ENCODE measurements at places on chromosomes 12 and 14. TPM values are rescaled to one million over a fixed set of nuclear protein-coding genes. Genes with fewer than 3 reads are reported as not detected.

DNA sequence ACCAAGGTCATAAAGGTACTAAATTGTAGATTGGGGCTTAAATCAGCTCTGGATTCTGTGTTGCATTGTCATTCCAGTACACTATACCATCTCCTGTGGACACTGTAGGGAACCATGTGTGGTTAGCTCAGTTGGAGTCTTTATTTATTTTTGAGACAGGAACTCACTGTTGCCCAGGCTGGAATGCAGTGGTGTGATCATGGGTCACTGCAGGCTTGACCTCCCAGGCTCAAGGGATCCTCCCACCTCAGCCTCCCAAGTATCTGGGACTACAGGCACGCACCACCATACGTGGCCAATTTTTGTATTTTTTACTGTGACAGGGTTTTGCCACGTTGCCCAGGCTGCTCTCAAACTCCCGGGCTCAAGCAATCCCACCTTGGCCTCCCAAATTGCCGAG, 6.7 kb downstream of the PAPOLA start:
- DNase-seq, result no peak

DNA sequence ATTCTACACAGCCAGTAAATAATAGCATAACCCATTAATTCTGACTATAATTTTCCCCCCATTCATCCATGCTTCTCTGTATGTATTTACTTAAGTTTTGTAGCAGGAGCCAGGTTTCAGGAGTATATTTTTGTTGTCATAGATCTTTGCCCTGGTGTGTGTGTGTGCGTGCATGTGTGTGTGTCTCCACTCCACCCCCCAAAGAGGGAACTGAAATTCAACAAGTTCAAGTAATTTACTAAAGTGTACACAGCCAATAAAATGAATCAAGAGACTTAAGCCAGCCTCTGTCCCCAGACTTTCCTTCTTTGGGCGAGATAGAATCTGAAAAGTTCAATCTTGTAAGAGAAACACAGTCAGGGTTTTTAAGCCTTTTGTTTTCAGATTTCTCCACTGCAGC, 792.0 kb downstream of the MED13L start:
- no peak for DNase-seq

DNA sequence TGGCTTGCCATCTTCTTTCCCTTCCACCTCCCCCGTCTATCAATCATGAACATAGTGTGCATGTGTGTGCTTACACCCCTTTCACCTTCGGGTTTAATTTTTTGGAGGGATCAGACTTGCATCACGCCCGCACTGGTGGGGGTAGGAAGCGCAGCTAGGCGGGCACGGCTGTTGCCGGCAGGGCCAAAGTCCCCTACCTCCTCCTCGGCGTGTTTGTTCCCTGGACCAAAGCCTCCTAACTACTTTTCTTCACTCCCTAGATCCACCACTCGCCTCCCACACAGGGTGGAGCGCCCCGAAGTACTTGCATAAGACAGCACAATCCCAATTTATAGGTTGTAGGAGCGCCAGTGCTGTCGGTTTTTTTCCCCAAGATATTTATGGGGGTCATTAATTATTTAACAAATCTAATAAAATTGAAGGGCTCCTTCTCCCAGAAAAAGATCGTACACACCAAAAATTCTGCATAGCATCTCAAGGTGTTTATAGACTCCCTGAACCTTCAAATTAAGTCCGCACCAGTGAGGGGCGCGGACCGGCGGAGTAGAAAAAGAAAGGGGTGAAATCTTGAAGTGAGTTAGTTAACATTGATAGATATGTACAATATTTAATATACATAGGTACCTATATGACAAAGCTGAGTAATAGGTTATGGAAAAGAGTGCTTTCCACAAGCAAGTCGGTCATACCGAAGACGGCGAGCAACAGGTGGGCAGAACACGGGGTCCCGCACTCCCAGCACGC, 717 bp downstream of the PKP2 start:
- DNase-seq, result no peak

GRCh38 chr12:20448781-20449180, 80.4 kb downstream of the PDE3A start:
- no peak for DNase-seq

GRCh38 chr12:51320311-51320694, 3.7 kb downstream of the BIN2 start:
- DNase-seq, result no peak

DNA sequence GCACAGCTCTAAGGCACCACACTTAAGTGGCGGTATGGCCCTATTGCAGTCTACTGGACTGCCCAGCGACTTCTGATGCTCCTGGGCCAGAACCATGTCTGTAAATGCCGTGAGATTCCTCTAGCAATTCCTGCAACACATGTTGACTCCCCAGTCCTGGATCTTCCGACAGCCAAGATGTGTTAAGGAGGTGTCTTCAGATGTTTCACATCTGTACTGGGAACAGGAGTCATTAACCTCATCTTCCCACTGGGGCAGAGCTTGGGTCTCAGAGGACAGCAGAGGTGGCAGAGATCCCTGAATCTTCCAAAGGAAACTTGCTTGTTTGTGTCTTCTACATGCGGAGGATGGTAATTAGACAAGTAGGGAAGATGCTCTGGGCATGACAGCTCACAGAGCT, 8.2 kb downstream of the TMEM120B start:
- no peak for DNase-seq

The SRRM4 gene
- polyA plus RNA-seq, result not detected

- DNase-seq, result no peak
These were observed 4.7 kb downstream of the FGD6 start for GRCh38 chr12:95212586-95212985.

Measured in renal pelvis (tissue), 12 donors.